ENCODE measurements at places on chromosomes 12 and 14. TPM values are rescaled to one million over a fixed set of nuclear protein-coding genes. Genes with fewer than 3 reads are reported as not detected.

DNA sequence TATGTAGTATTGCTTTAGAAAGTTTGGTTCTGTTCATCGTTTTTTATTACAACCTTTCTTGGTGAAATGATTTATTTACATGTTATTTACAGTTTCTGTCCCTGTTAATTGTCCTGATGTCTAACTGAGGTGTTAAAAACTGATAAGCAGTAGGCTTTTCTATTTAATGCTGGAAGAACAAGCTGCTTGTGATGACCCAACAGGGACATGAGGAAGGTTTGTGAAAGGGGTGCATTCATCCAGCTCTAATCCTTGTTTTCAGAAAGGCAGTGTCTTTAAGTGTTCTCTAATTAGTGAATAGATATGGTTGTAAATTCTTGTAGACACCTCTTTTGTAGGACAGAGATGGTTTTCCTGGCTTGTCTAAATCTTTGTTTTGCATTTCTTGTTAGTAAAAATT lies 191.4 kb downstream of the FOXA1 start:
- DNase-seq: no peak

- DNase-seq: no peak
These were observed 51.0 kb downstream of the MAGOHB start for GRCh38 chr12:10562306-10562933.

DNA sequence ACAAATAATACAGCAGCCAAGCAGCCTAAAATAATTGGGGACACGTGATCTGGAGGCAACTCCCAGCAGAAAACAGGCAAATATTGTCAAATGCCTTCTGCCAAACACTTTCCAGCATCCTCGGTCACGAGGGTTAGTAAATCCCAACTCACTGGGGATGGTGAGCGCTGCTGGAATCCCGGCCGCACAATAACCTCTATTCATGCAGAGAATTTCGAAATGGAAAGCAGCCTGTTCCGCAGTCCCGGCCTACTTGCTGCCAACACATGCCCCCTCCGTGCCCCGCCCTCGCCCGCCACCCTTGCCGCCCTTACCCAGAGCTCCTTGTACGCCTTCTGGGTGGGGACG lies 62.2 kb downstream of the RFX4 start:
- DNase-seq: no peak

DNA sequence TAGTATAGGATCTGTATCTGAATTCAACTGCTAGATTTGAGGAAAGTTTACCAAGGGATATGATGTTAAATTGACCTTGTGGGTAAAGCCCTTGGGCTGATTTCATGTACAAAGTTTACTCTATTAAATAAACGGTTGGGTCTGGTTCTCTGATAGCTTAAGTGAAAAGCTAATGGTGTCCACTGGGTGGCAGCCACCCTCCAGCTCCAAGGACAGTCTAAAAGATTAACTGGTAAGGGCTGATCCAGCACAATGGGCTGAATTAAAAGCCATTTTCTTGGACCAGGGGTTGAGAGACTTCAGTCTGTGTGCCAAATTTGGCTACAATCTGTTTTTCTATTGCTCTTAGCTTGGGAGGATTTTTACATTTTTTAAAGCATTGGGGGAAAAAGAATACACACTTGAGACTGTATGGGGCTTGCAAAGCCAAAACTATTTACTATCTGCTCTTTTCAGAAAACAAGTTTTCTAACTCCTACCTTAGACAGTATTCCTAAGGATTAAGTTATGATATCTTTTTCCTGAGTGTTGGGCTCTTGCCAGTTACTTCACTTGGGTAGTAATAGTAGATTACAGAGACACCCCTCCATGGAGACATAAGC lies 116.5 kb downstream of the GPHN start:
- no peak for DNase-seq

DNA sequence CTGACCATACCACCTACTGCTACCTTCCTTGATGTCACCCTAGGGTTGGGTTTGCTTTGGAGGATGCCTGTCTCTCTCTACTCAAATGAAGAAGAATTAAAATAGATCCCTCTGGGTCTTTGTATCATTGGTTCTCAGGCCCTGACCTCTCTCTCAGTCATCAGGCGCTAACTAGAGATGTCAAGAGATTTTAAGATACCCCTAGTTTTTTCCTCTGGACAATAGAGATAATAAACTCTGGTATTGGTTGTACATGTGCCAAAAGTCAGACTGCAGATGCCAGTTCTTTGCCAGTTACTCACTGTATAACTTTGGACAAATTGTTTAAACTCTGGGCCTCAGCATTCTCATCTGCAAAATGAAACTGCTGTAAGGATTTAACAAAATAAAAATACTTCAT lies 31.5 kb downstream of the ITPR2 start:
- DNase-seq: no peak

DNA sequence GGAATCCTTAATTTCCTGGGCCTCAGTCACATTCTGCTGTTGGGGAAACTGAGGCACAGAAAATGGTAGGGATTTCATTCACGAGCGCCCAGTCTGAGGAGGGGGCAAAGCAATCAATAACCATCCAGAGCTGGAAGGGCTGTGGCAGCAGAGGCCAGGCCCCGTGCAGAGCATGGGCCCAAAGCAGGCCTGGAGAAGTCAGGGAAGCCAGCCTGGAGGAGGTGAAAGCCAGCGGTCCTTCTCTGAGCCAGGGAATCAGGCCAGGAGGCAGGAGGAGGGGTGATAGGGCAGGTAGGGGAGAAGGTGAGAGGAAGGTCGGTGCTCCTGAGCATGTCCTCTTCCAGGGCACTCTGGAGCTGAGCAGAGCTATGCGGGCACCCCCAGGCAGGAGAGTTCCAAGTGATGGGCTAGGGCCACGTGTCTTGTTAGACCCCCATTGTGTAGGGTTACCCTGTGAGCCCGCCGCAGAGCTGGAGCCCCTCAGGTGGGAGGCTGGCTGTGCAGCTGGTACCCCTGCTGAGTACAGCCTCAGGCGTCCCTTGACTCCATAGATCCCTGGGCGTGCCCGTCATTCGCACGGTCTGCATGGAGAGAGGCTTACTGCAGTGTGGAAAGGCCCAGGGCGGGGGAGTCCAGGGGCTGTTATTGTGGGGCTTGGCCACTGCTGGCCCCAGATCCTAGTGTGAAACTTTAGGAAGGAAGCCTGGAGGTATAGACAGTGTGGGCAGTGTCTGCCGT lies 4.8 kb downstream of the TNFAIP2 start:
- DNase-seq: no peak

DNA sequence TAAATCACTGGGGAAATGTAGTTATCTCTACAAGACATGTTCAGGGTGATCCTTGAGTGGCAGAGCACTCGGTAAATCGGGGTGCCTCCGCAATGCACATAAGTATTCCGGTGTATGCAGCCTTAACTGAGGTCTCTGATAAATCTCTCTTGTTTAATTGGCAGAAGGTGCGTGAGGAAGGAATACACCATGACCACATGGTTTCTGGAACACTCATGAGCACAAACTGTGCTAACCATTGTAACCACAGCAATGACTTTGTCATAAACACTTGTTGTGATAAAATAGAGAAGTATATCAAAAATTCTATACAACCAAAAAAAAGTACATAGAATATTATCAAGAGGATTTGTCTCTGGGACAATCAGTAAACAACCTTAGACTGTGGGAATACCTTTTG lies 146.8 kb upstream of the DIO2 start:
- no peak for DNase-seq

DNA sequence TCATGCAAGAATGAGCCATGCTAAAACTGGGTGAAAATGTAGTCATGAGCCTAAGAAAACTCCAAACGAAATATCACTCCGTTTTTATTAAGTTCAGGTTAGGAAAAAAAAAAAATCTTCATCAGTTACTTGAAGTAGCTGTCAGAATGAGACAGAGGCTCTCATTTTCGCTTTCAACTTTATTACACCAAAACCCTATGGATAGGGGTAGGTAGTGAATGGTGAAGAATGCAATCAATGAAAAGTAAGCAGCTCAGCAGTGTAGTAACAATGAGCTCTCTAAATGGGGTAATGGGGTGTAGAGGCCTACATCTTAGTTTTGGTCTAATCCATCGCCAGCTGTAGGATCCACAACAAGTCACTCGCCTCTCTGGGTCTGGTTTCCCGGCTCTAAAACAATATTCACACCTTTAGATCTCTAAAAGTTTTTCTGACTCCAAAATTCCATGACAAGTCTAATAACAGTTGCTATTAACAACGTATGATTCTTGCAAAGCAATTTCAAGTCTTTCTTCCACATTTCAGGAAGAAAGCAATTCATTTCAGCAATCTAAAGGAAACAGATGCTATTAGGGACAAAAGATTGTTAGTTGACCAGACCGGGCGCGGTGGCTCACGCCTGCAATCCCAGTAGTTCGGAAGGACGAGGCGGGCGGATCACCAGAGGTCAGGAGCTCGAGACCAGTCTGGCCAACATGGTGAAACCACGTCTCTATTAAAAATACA lies 1.7 kb downstream of the BTBD7 start:
- DNase-seq: no peak

DNA sequence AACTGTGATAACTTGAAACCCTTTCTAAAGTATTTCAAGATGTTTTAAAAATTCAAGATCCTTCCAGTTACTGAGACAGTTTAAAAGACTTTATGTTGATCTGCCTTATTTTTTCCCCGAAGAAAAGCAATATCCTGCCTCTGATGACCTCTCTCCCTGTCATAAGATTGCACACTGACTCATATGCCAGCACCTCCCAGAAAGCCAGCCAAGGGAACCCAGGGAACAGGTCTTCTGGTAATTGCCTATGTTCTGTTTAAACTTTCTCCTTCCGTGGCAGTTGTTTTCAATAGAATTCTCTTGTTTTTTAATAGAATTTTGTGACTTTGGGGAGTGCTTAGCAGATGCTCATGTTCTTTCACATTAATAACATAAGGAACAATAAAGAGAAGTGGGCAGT lies 300.2 kb upstream of the PRKD1 start:
- DNase-seq: peak; percentile 56

- no peak for DNase-seq
These were observed 175.0 kb downstream of the CRADD start for GRCh38 chr12:93852173-93852591.

GRCh38 chr12:102939670-102940222 lies 17.7 kb upstream of the ASCL1 start:
- DNase-seq: no peak

DNA sequence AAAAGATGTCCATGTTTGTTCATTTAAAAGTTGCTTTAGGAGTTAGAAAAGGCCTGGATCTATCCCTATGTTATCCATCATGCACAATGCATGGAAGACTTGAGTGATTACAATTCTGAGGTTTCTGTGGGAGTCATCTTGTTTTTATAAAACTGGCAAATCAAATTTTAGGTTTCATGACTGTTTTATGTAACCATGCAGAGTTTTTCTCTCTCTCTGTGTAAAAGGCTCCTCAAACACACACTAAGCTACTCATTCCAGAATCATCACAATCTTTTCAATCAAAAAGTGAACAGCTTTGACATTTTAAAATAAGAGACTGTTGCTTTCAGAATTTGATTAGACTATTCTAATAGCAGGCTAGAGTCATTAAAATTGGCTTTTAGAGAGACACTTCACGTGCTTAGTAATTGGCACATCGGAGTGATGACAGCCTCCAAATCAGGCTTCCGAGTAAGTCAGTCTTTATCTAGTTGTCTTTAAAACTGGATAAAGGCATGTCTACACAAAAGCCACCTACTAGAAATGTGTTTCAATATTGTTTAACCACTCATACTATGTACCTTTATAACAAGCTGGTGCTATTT lies 31.9 kb downstream of the PRICKLE1 start:
- DNase-seq: no peak

The ART4 gene
- 0.08 TPM for total RNA-seq

The CLEC14A gene
- not detected for total RNA-seq
